ENCODE measurements at places on chromosomes 5 and 9. TPM values are rescaled to one million over a fixed set of nuclear protein-coding genes. Genes with fewer than 3 reads are reported as not detected.

DNA sequence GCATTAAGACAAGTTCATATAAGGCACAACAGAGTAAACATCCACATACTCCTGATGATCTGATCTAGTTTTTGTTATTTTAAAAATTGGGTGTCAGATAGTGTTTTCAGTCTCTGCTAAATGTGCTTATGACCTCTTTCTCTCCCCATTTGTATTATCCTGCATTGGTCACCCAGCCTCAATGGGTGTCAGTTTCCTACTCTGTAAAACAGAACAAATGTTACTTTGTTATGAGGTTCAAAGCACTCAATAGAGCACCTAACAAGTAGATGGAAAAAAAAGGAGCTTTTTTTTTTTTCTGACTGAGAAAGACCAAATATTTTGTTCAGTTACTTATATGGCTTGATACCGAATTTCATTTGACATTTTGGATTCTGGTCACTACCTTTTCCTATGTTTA lies 33.6 kb upstream of the RASGRF2 start:
- H3K4me3 ChIP-seq, result no peak overlapping the region
- no peak overlapping the region for H3K27ac ChIP-seq
- H3K36me3 ChIP-seq, result no peaks in the 10 kb centered on the region
- no peak for DNase-seq

DNA sequence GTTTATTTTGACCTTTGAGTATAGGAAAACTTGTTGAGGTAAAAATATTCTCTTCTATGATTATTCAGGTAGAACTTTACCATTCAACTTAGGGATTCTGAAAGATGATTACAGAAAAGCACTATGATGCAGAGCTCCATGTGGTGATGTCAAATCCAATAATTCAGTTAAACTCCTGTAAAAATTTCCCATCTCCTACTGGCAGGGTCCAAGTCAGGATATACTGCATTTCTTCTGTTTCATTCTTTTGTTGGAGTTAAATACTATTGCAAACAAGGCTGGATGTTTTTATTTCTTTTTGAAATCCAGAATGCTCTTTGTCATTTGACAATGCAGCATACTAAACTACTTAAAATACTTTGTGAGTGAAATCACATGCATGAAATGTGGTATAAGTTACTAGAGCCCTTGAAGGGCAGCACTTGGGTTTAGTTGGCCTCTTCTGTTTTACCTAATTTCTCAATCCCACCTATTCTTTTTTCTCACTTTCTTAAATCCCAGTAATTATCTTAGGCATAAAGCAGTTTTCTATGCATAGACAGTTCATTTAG lies 204.5 kb downstream of the FBXL7 start:
- no peak overlapping the region for H3K27ac ChIP-seq
- H3K27me3 ChIP-seq, result no peaks in the 10 kb centered on the region
- H3K4me3 ChIP-seq, result no peak overlapping the region
- no peaks in the 10 kb centered on the region for H3K36me3 ChIP-seq
- peaks cover 23% of the 10 kb centered on the region for H3K4me1 ChIP-seq

- no peak overlapping the region for H3K4me3 ChIP-seq
- H3K27me3 ChIP-seq, result no peaks in the 10 kb centered on the region
- no peak for DNase-seq
- peaks cover 13% of the 10 kb centered on the region for H3K36me3 ChIP-seq
- peaks cover 27% of the 10 kb centered on the region for H3K4me1 ChIP-seq
Measured at GRCh38 chr9:715743-716400, 125.6 kb upstream of the DMRT1 start.

DNA sequence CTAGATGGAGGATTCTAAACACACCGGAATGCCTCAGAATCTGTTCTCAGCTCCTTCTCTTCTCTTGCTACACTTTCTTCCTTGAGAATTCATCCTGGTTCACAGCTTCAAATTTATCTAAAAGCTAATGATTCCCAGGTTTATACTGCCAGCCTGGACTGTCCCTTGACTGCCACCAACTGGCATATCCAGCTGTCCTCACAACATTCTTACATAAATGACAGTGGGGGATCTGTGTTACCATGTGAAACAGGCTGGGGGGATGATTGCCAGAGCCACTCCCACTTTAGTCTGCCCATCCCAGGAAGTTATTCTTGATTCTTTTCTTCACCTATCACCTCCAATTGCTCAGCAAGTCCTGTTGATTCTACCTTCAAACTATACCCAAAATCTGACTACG lies 27.2 kb upstream of the ZFR start:
- no peaks in the 10 kb centered on the region for H3K4me1 ChIP-seq
- DNase-seq, result no peak
- no peaks in the 10 kb centered on the region for H3K36me3 ChIP-seq
- no peak overlapping the region for H3K4me3 ChIP-seq
- H3K27ac ChIP-seq, result no peak overlapping the region
- H3K27me3 ChIP-seq, result no peaks in the 10 kb centered on the region

GRCh38 chr5:180683220-180683922 lies 34.0 kb upstream of the FLT4 start:
- peaks cover 41% of the 10 kb centered on the region for H3K27me3 ChIP-seq
- DNase-seq, result no peak
- H3K36me3 ChIP-seq, result no peaks in the 10 kb centered on the region

- no peaks in the 10 kb centered on the region for H3K27me3 ChIP-seq
- no peaks in the 10 kb centered on the region for H3K36me3 ChIP-seq
- H3K4me3 ChIP-seq, result no peak overlapping the region
- peak overlapping the region; percentile 26 for H3K27ac ChIP-seq
Measured at GRCh38 chr5:168056499-168057182, 234.8 kb upstream of the WWC1 start.

DNA sequence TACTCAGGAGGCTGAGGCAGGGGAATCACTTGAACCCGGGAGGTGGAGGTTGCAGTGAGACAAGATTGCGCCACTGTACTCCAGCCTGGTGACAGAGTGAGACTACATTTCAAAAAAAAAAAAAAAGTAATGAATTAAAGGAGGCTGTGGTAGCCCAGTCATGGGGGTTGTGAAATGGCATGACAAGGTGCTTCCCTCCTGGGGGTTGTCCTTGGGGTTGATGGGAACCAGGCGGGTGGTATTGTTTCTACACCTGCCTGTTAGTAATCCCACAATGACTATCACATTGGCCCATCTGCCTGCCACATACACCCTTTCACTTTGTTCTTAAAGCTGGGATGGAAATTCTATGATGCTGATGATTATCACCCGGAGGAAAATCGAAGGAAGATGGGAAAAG lies 5.6 kb downstream of the IDNK start:
- H3K36me3 ChIP-seq, result no peaks in the 10 kb centered on the region
- no peak overlapping the region for H3K4me3 ChIP-seq
- no peak overlapping the region for H3K27ac ChIP-seq
- H3K27me3 ChIP-seq, result no peaks in the 10 kb centered on the region
- no peak for DNase-seq
- H3K4me1 ChIP-seq, result no peaks in the 10 kb centered on the region

DNA sequence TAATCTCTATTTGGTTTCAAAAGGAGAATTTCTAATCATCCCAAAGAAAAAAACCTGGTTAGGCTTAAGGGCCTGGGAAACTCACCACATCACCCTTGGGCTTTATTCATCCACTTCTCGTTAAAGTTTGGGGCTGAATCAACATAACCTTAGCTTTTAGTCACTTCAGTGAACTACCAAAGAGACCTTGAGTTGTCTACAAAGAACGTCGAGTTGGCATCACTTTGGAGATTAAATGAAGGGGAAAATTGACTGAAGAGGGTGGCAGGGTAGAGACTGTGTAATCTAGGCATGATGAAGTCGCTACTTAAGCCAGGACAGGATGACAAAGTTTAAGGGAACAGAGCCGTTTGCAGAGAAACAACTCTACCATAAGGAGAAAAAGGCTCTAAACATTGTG lies 341.4 kb downstream of the RAB3C start:
- DNase-seq, result no peak
- H3K36me3 ChIP-seq, result no peaks in the 10 kb centered on the region

GRCh38 chr5:26802944-26803343 lies 235.4 kb downstream of the CDH9 start:
- no peaks in the 10 kb centered on the region for H3K4me1 ChIP-seq
- H3K36me3 ChIP-seq, result no peaks in the 10 kb centered on the region
- no peak overlapping the region for H3K4me3 ChIP-seq
- no peak for DNase-seq
- H3K27me3 ChIP-seq, result no peaks in the 10 kb centered on the region
- no peak overlapping the region for H3K27ac ChIP-seq

DNA sequence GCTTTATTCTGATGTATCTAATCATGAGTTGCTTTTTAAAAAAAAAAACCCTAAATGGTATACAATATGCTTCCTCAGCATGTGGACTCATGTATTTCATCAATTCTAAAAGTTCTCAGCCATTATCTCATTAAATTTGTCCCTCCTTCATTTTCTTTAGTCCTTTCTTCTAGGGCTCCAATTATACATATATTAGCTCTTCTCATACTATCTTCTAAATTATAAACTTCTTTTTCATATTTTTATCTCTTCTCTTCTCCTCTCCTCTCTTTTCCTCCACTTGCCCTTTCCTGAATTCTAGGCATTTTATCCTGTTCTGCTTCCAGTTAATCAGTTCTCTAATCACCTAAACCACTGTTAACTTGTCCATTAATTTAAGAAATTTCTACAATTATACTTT lies 55.0 kb upstream of the IL33 start:
- no peak overlapping the region for H3K27ac ChIP-seq
- H3K4me1 ChIP-seq, result no peaks in the 10 kb centered on the region
- no peaks in the 10 kb centered on the region for H3K27me3 ChIP-seq
- no peaks in the 10 kb centered on the region for H3K36me3 ChIP-seq
- H3K4me3 ChIP-seq, result no peak overlapping the region
- no peak for DNase-seq

- no peaks in the 10 kb centered on the region for H3K36me3 ChIP-seq
- no peak overlapping the region for H3K4me3 ChIP-seq
- no peaks in the 10 kb centered on the region for H3K27me3 ChIP-seq
- H3K27ac ChIP-seq, result no peak overlapping the region
- no peak for DNase-seq
Measured at GRCh38 chr5:81788329-81788728, 37.4 kb upstream of the SSBP2 start.

GRCh38 chr9:97704851-97705250 lies 7.7 kb upstream of the XPA start:
- no peaks in the 10 kb centered on the region for H3K4me1 ChIP-seq
- no peaks in the 10 kb centered on the region for H3K36me3 ChIP-seq
- no peaks in the 10 kb centered on the region for H3K27me3 ChIP-seq
- DNase-seq, result no peak
- no peak overlapping the region for H3K27ac ChIP-seq

- no peaks in the 10 kb centered on the region for H3K4me1 ChIP-seq
- no peaks in the 10 kb centered on the region for H3K36me3 ChIP-seq
- H3K4me3 ChIP-seq, result no peak overlapping the region
- H3K27me3 ChIP-seq, result no peaks in the 10 kb centered on the region
- no peak for DNase-seq
Measured at GRCh38 chr5:78779262-78779661, 130.7 kb upstream of the LHFPL2 start.

DNA sequence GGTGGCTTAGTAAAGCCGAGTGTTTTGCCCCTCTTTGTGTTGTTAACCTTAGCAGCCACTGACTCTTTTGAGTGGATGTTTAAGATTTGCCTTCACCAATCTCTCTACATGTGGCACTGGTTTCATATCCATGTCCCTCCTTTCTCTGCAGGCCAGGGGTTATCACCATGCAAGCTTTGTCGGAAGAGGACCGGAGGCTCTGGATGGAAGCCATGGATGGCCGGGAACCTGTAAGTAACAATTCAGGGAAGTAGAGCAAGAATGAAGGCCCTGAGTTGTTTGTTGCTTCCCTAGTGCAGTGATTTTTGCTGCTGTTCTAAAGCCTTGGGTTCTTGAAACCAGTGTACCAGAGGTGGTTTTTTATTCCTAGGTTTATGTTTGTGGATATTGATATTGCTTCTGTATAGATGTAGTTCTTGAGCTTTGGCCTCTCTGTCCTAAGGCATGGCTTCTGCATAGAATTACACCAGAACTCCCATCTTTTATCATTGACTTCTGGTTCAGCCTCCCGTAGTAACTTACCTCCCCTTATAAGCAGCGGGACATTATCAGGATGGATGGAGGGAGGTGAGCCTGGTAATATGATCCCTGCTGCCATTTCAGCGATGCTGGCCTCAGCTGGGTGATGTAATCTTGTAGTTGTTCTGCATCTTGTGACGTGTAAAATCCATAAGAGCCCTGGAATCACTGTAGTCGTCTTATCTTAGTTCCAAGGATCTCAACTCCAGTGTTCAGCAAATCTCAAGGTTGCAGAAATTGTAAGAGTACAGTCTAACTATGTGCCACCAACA lies 161.9 kb downstream of the ARHGAP26 start:
- peaks cover 14% of the 10 kb centered on the region for H3K36me3 ChIP-seq
- peaks cover 46% of the 10 kb centered on the region for H3K4me1 ChIP-seq

DNA sequence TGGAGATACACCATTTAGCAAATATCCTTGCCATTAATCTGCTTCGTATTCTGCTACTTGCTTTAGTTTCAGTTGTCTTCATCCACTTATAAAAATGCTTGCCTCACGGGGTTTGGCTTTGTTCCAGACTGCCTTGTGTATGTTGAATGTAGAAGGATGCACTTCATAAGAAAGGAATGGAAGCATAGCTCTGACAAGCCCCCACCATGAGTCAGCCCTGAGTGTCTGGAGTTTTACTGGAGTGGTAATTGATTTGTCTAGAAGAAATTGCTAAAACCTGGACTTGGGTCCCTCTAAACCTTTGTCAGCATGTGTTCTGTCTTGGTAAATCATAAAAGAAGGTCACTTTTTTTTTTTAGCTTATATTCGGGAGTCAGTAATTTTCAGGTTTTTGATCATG lies 4.6 kb downstream of the TEX48 start:
- peaks cover 5% of the 10 kb centered on the region for H3K27me3 ChIP-seq
- H3K4me3 ChIP-seq, result no peak overlapping the region
- no peaks in the 10 kb centered on the region for H3K4me1 ChIP-seq
- H3K36me3 ChIP-seq, result no peaks in the 10 kb centered on the region

DNA sequence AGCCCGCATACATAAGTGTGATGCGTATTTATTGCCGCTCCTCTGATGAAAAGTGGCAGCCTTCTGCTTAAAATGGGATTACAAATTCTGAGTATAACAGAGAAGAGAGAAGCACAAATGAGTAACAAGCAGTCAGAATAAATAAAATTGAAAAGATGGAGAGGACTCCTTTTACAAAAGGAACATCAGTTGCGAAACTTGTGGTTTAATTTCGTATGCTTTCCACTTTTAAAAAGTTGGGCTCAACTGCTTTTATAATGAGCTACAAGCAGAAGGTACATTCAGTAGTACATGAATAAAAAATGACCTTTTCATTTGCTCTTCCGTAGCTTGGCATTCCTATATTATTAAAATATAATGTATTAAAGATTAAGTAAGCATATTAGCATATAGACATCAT lies 320.0 kb downstream of the FBXL17 start:
- no peak overlapping the region for H3K4me3 ChIP-seq
- H3K4me1 ChIP-seq, result no peaks in the 10 kb centered on the region
- H3K27me3 ChIP-seq, result no peaks in the 10 kb centered on the region
- no peak overlapping the region for H3K27ac ChIP-seq

GRCh38 chr5:78157001-78157400 lies 137.5 kb downstream of the AP3B1 start:
- no peaks in the 10 kb centered on the region for H3K4me1 ChIP-seq
- H3K4me3 ChIP-seq, result no peak overlapping the region
- peaks cover 59% of the 10 kb centered on the region for H3K36me3 ChIP-seq
- no peaks in the 10 kb centered on the region for H3K27me3 ChIP-seq
- H3K27ac ChIP-seq, result no peak overlapping the region

The SLC46A2 gene
- total RNA-seq, result not detected

The PCDHB3 gene
- 1.1 TPM for total RNA-seq

The MCIDAS gene
- not detected for total RNA-seq

The LCN15 gene
- total RNA-seq, result not detected

The MLANA gene
- not detected for total RNA-seq

The PLK2 gene
- total RNA-seq, result 166 TPM
